Mesothelial cell of epicardium (in vitro differentiated cells): ENCODE measurements at places on chromosomes 2 and 18.

DNA sequence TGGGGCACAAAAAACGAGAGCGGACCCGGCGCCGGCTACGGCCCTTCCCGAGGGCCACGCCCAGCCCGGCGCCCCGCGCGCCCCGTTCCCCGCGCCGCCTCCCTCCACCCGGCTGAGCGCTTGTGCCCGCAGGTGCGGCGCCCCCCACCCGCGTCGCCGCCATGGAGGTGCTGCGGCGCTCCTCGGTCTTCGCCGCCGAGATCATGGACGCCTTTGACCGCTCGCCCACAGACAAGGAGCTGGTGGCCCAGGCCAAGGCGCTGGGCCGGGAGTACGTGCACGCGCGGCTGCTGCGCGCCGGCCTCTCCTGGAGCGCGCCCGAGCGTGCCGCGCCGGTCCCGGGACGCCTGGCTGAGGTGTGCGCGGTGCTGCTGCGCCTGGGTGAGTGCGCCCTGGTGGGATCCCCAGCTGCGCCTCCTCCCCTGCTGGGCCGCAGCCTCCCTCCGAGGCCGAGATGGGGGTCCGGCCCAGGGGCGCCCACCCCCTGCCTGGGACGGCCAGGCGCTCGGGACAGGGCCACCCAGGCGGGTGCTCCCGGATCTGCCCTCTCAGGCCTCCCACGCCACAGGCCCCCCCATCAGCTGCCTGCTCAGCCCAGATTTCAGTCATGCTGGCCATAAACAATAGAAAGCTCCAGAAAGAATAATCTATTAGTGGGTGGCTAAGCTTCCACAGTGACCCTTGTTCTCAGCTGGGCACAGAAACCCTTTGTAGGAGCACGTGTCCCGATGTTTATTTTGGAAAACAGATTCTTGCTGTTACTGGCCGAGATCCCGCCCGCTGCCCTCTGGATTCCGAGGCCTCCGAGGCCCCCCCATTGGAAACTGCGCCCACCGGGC is 997 bp downstream of the BOK start:
- peaks cover 7% of the 10 kb centered on the region for H3K27me3 ChIP-seq
- peak overlapping the region; percentile 69 for H3K4me3 ChIP-seq
- H3K4me1 ChIP-seq, result peaks cover 39% of the 10 kb centered on the region
- DNase-seq, result no peak
- H3K27ac ChIP-seq, result no peak overlapping the region
- H3K36me3 ChIP-seq, result peaks cover 7% of the 10 kb centered on the region

GRCh38 chr2:197929008-197929885 is 124.9 kb downstream of the PLCL1 start:
- no peak overlapping the region for H3K27ac ChIP-seq
- peaks cover 1% of the 10 kb centered on the region for H3K4me1 ChIP-seq
- H3K4me3 ChIP-seq, result no peak overlapping the region
- DNase-seq, result no peak

- H3K4me3 ChIP-seq, result no peak overlapping the region
- H3K27me3 ChIP-seq, result no peaks in the 10 kb centered on the region
Measured at GRCh38 chr2:69703189-69703588, 38.7 kb upstream of the ANXA4 start.

- H3K36me3 ChIP-seq, result peaks cover 2% of the 10 kb centered on the region
- no peak for DNase-seq
- H3K27ac ChIP-seq, result no peak overlapping the region
- no peaks in the 10 kb centered on the region for H3K4me1 ChIP-seq
Measured at GRCh38 chr2:225566798-225567197, 167.3 kb downstream of the NYAP2 start.

DNA sequence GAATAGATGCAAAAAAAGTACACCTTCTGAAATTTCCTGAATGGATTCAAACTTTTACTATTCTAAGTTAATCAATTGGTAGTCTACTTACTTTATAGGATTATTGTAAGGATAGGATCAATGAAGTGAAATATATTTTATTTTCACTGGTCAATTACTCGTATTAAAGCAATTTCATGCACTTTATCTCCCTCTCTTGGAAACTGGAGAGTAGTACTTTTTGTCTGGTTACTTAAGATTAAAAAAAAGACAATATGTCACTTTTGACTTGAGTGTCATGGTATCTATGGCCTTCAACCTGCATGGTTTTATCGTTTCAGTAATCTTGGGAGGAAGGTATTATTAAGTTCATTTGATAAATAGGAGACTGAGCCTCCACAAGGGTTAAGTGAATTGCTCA is 1.0 kb upstream of the KYNU start:
- no peak for DNase-seq
- no peak overlapping the region for H3K4me3 ChIP-seq

DNA sequence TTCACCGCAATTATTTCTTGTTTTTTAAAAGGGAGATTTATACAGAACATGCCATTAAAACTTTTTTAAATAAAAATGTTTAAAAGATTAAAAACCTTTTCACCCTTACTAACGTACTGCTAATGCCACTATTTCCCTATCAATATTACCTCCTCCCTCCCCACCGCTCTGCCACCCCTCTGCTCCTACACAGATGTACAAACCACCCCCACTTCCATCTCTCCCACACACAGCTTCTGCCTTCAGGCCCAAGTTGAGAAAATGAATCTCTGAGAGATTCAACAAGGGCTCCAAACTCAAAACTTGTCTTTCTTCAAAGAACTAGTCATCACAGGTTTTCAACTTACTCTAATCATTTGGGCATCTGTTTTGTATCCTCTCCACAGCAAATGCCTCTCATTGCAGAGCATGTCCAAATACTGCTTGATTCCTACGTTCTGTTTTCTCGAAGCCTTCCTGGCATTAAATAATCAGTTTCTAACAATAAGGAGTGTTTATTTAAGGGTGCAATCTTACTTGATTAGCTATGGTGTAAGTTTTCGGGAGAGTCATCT is 32.1 kb downstream of the FARSB start:
- H3K27ac ChIP-seq, result no peak overlapping the region
- H3K4me1 ChIP-seq, result no peaks in the 10 kb centered on the region
- peaks cover 34% of the 10 kb centered on the region for H3K36me3 ChIP-seq
- DNase-seq, result no peak
- H3K27me3 ChIP-seq, result no peaks in the 10 kb centered on the region

- DNase-seq, result peak; percentile 34
- peak overlapping the region; percentile 89 for H3K27ac ChIP-seq
- no peaks in the 10 kb centered on the region for H3K27me3 ChIP-seq
- H3K4me3 ChIP-seq, result peak overlapping the region; percentile 81
Measured at GRCh38 chr2:224584785-224585210, 365 bp downstream of the CUL3 start.

DNA sequence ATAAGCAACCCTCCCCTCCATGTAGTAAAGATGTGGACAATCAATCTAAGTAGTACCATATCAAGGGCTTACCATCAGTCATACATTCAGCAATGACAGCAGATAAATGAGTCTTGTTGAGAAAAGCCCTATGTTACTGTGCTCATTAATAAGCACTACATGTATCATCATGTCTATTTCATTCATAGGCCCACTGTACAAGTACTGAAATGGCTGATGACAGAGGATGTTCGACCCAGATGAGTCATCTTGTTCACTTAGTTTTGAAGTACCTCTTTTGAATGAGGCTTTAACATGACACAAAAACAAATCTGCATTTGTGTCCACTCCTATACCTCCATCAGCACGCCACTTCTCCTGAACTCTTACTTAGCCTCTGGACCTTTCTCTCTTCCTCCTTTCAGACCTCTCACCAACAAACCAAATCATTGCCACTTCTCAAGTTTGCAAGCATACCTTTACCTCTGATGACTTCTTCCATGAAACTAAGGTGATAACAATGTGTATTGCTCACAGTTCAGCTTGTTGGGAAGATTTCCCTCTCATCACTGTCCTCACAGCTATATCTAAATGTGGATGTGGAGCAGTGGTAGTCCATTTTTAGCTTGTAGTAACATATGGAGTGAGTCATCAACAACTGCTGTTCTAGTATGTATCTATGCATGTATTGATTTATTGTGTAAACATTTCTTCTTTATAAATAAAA is 921.0 kb upstream of the SLC39A10 start:
- no peak overlapping the region for H3K27ac ChIP-seq
- peaks cover 1% of the 10 kb centered on the region for H3K36me3 ChIP-seq
- no peak overlapping the region for H3K4me3 ChIP-seq
- no peak for DNase-seq

GRCh38 chr2:234275515-234275914 is 221.4 kb downstream of the ARL4C start:
- H3K27me3 ChIP-seq, result no peaks in the 10 kb centered on the region
- no peak for DNase-seq
- no peaks in the 10 kb centered on the region for H3K36me3 ChIP-seq
- H3K27ac ChIP-seq, result no peak overlapping the region

DNA sequence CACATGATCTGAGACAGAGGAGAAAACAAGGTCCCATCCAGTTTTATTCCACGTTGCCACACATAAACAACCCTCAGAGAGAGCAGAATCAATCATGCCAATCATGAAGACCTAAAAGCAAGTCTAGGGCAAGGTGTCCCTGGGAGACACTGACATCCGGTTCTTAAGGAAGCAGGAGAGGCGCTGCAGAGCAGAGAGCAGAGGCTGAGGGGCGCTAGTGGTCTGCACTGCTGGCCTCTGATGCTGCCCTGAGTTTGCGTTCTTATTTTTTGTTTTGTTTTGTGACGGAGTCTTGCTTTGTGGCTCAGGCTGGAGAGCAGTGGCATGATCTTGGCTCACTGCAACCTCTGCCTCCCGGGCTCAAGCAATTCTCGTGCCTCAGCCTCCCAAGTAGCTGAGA is 83.3 kb downstream of the SMIM21 start:
- H3K4me3 ChIP-seq, result no peak overlapping the region
- no peaks in the 10 kb centered on the region for H3K36me3 ChIP-seq
- H3K27ac ChIP-seq, result no peak overlapping the region
- peaks cover 8% of the 10 kb centered on the region for H3K4me1 ChIP-seq
- no peaks in the 10 kb centered on the region for H3K27me3 ChIP-seq

- no peaks in the 10 kb centered on the region for H3K27me3 ChIP-seq
- peak overlapping the region; percentile 90 for H3K27ac ChIP-seq
Measured at GRCh38 chr2:119694845-119695521, 16.0 kb downstream of the TMEM177 start.

DNA sequence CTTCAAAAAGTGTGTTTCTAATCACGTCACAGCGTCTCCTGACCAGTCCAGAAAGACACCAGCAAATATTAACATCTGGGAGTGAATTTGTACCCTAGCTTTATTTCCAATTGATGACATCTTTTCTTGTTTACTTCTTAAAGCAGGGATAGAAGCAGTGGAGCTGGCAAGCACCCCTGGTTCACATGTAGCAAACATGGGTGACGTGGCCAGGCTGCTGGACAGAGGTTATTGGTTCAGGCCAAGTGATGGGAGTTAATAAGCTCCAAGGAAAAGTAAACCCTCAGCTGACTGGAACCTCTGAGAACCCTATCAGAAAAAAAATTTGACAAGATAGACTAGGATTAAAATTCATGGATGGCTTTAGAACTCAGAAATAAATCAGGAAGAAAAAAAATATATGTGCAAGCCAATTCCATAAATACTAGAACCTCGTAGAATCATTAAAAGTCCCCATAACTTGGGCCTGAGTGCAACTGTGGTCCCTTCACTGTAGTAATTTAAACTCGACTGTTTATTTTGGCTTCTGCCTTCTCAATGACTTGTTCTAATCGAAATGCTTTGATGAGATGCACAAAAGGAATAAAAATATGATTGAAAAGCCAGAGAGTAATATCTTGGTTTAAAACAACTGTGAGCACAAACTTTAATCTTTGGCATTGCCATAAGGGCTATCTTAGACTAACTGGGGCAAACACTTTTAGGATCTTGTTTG is 121.5 kb upstream of the CTAGE1 start:
- H3K4me1 ChIP-seq, result peaks cover 13% of the 10 kb centered on the region
- no peak for DNase-seq

DNA sequence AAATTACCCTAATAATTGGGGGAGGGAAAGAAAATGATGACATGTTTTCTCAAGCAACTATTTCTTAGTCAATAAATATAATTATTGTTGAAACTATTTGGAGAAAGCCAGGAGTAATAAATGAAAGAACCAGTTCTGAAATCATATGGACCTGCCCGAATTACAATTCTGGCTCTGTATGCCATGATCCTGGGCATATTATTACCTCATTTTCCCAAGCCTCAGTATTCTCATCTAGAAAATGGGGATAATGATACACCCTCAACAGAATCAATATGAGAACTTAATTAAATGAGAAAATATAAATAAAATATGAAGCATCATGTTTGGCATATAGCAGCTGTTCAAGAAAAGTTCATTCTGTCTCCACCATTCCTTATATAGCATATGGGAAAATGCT is 22.9 kb downstream of the ARHGEF33 start:
- DNase-seq, result no peak
- no peak overlapping the region for H3K27ac ChIP-seq
- no peaks in the 10 kb centered on the region for H3K27me3 ChIP-seq
- H3K4me1 ChIP-seq, result peaks cover 2% of the 10 kb centered on the region
- H3K36me3 ChIP-seq, result no peaks in the 10 kb centered on the region

DNA sequence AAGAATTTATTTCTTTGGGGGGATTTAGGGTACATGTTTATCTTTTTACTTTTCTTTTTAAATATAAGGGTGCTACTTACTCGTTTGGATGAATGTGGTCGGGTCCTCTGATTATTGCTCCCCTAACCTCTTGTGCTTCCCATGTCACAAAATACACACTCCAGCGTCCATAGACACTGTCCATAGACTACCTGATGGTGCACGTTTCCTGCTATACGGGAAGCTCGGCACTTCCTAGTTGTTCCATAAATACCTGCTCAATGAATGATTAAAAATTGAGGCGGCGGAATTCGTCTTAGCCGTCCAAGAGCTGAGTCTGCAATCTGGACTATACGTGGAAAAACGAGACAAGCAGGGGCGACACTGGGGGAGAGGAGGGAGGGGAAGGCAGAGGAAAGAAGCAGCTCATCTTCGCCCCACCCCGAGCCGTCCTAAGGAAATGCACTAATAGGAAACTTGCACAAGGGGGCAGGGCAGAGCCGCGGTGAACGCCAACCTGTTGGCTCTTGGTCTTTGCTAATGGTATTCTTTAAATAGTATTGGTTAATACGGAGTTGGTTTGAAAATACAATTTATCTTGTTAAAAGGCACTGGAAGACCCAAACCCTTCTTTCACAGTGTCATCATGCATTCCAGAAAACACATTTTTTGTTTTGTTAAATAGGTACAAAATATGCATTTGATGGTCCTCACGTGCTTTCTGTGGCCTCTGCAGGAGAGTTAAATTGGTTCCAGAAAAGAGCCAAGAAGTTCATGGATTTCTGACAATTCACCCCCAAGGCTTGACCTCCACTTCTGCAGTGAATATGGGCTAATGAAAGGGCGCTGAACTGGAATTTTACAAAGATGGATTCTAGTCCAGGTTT is 73.0 kb upstream of the KCTD1 start:
- H3K36me3 ChIP-seq, result peaks cover 25% of the 10 kb centered on the region
- no peak overlapping the region for H3K4me3 ChIP-seq
- H3K27ac ChIP-seq, result no peak overlapping the region
- DNase-seq, result no peak
- no peaks in the 10 kb centered on the region for H3K27me3 ChIP-seq

GRCh38 chr2:207188626-207189419 is 23.1 kb upstream of the KLF7 start:
- H3K4me3 ChIP-seq, result no peak overlapping the region
- H3K27ac ChIP-seq, result no peak overlapping the region
- H3K4me1 ChIP-seq, result no peaks in the 10 kb centered on the region
- H3K36me3 ChIP-seq, result no peaks in the 10 kb centered on the region
- peaks cover 40% of the 10 kb centered on the region for H3K27me3 ChIP-seq
- DNase-seq, result no peak

- H3K36me3 ChIP-seq, result no peaks in the 10 kb centered on the region
- H3K4me1 ChIP-seq, result peaks cover 20% of the 10 kb centered on the region
- H3K4me3 ChIP-seq, result no peak overlapping the region
- no peaks in the 10 kb centered on the region for H3K27me3 ChIP-seq
- no peak for DNase-seq
Measured at GRCh38 chr2:196510246-196510645, 129.3 kb upstream of the CCDC150 start.
